ENCODE measurements at places on chromosomes 2 and 18.

GRCh38 chr2:133266926-133267590 lies 301.2 kb downstream of the NCKAP5 start:
- DNase-seq, result no peak

GRCh38 chr18:63905361-63905760 lies 2.4 kb upstream of the SERPINB10 start:
- DNase-seq, result no peak

GRCh38 chr2:72159211-72159993 lies 11.7 kb upstream of the CYP26B1 start:
- DNase-seq, result no peak

- no peak for DNase-seq
These were observed 65.7 kb downstream of the MCFD2 start for GRCh38 chr2:46849721-46850556.

- no peak for DNase-seq
These were observed 126.0 kb downstream of the SP100 start for GRCh38 chr2:230541934-230542380.

DNA sequence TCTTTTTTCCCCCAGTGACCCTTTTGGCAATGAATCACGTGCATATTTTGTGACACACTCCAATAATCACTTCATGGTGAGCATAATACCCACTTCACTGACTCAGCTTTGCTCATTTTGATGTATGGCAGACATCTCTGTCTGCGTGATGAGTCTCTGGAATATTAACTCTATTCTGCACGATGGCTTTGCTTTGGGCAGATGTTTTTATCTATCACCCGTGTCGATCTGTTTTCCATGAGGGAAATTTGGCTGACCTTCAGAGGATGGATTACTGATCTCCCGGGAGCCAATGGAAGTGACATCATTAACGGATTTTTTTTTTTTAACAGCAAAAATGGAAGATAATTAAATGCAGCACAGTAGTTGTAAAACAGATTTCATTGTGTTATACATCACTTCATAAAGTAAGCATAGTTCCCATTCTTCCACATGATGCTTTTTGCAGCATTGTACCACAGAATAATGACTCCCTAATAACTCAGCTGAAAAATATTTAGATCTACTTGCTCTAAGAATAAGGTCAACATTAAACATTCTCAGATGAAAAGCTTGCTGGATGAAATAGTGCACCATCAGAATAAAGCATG lies 29.8 kb downstream of the CDC42EP3 start:
- DNase-seq, result no peak

GRCh38 chr2:38131676-38132075 lies 55.7 kb upstream of the CYP1B1 start:
- no peak for DNase-seq

GRCh38 chr18:25109484-25109883 lies 242.5 kb downstream of the ZNF521 start:
- DNase-seq, result no peak

- no peak for DNase-seq
These were observed 11.4 kb upstream of the UXS1 start for GRCh38 chr2:106205488-106205887.

DNA sequence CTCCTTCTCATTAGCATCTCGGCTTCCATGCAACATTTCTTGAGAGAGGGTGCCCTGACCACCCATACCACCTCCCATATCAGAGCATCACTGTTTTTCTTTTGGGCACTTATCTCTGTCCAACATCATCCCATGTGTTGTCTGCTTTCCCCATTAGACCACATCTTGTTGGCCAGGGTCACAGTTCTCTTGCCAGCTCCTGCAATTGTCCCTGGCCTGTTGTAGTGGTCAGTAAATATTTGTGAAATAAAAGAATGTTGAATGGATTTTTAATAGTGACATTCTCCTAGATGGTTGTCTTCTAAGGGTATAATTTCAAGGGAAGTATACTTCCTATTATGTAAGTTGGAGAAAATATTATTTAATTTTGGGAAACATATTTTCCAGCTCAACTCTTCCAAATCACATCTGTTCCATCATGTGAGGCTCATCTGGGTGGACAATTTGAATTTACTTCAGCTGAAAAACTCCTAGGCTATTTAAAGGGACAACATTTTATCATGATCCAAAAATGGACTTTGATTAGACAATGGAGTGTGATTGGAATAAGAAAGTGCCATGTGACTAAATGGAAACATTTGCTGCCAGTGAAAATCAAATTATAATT lies 83.0 kb downstream of the MOGAT1 start:
- no peak for DNase-seq

GRCh38 chr2:65991381-65992197 lies 443.3 kb upstream of the MEIS1 start:
- no peak for DNase-seq

DNA sequence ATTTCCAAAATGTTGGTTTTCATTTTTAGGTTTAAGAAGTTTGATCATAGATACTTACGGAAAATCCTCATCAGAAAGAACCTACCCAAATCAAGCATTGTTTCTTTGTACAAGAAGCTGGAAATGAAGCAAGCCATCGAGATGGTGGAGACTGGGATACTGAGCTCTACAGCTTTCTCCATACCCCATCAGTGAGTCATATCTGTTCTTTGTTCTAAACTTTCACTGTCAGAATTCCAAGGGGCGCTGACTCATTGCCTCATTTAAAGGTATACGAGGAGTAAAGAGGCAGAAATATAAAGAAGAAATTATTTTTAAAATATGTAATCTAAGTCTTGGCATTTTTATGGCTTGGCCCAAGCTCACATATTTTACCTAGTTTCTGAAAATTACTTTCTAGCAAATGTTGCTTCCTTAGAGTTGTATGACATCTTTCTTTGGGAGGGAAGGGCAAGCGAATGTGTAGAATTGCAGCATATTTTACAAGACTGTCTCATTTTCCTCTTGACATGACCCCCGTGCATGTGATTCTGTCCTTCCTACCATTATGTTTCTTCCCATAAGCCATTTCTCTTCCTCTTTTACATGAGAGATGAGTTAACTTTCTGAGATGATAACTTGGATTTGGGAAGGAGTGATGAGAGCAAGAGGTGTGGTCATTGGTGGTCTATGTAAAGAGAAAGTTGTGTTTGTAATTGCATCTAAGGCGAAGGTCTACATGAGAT lies 41.2 kb downstream of the SLC9A4 start:
- no peak for DNase-seq

DNA sequence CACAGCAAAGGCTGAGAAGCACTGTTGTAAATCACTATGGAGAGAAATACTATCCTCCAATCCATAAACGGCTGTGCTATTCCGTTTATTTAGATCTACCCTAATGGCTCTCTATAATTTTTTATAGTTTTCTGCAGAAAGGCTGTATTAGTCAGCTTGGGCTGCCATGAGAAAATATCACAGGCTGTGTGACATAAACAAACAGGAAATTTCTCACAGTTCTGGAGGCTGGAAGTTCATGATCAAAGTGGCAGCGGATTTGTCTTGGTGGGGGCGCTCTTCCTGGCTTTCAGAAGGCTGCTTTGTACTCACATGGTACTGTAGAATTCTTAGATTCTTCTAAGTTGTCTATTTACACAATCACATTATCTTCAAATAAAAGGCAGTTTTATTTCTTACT lies 44.1 kb downstream of the C1D start:
- DNase-seq, result no peak

- DNase-seq, result no peak
These were observed 551.8 kb upstream of the SOX11 start for GRCh38 chr2:5140347-5140746.

GRCh38 chr2:8761529-8762164 lies 75.8 kb downstream of the KIDINS220 start:
- DNase-seq, result no peak

GRCh38 chr18:10349561-10349960 lies 104.9 kb upstream of the APCDD1 start:
- no peak for DNase-seq

GRCh38 chr2:233350708-233351107 lies 3.6 kb upstream of the DGKD start:
- DNase-seq, result no peak

GRCh38 chr18:35458677-35459441 lies 38.9 kb downstream of the INO80C start:
- DNase-seq, result no peak

DNA sequence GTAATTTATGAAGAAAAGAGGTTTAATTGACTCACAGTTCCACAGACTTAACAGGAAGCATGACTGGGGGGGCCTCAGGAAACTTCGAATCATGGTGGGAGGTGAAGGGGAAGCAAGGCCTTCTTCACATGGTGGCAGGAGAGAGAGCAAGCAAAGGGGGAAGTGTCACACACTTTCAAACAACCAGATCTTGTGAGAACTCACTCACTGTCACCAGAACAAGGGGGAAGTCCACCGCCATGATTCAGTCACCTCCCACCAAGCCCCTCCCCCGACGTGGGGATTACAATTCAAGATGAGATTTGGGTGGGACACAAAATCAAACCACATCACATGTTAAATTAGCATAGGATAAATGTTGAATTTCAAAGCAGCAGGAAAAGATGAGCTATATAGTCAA lies 56.2 kb downstream of the STRADB start:
- no peak for DNase-seq

GRCh38 chr2:142058149-142058548 lies 72.7 kb downstream of the LRP1B start:
- DNase-seq, result no peak

DNA sequence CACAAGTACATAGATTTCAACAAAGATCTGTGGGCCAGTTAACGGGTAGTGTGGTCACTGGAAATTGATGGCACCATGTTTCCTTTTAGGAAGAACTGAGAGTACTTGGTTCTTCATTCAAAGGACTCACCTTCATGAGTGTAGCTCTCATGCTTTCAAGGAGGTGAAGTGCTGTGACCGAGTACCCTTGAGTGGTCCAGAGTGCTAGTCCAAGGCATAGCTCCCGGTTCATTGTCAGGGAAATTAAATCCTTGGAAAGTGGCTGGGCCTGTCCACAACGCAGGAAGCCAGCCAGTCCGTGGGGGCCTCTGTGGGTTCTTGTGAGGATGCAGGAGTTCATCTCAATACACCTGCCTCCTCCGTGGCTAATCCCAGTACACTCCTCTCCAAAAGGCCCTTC lies 295.1 kb downstream of the GALR1 start:
- DNase-seq, result no peak

DNA sequence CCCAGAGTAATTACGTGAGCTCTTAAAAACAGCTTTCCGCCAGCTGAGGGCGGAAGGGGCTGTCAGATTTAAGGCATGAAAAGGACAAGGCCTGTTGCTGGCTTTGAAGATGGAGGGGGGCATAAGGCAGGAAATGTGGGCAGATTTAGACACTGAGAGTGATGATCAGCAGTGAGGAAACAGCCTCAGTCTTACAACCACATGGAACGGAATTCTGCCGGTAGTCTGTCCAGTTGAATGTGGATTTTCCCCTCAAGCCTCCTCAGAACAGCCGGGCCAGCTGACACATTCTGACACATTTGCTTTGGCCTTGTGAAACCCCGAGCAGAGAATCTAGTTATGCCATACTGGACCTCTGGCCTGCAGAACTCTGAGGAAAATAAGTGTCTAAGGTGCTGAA lies 16.6 kb downstream of the POLE4 start:
- no peak for DNase-seq

GRCh38 chr2:105977212-105977611 lies 216.9 kb downstream of the UXS1 start:
- no peak for DNase-seq

GRCh38 chr18:79490626-79491041 lies 94.9 kb downstream of the NFATC1 start:
- no peak for DNase-seq

GRCh38 chr2:171289316-171289715 lies 128.6 kb upstream of the TLK1 start:
- no peak for DNase-seq

DNA sequence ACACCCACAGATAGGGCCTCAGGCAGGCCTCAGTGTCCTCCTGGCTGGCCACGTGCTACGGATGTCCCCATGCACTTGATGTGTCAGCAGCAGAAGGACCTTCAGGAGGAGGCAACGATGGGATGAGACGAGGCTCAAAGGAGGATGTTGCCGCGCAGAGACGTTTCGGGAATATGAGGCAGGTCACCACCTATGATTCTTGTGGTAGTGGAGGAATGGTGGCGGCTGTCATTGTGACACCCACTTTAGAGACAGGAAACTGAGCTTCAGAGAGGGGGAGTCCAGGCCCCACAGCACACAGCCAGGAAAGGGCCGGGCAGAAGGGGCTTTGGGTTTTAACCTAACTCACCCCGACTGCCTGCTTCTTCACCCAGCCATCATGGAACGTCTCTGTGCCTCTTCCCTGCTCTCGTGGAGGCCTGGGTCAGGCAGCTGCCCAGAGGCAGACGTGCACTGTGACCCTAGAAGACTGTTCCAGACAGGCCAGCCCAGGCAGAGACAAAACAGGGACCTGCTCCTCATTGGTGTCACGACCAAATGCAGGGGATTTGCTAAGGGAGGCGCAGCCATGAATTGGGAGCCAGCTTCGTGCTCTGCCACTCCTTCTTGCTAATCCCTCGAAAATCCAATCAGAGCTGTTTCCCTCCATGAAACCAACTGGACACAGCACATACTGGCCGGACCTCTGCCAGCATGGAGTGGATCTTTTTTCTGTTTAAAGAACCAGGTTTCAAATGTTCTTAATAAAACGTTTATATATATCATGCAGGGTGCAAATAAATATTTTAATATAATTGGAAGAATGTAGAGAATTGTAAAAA lies 169.2 kb downstream of the ASB1 start:
- no peak for DNase-seq

DNA sequence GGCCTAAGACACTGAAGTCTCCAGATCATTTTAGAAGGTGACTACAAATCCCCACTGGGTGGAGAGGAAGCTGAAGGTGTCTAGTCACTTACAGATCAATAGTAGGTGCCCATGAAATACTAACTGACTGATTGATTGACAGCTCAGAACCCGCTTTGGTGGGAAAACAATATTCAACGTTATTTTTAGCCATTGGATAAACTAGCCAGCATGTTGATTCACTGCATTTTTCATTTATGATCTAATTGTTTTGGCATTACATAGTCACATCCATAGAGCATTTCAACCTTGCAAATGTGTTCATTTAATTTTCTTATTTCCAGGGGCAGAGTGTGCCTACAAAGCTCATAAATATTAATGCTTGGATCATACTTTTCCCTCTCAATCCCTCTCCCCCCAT lies 162.3 kb downstream of the MREG start:
- DNase-seq, result no peak

DNA sequence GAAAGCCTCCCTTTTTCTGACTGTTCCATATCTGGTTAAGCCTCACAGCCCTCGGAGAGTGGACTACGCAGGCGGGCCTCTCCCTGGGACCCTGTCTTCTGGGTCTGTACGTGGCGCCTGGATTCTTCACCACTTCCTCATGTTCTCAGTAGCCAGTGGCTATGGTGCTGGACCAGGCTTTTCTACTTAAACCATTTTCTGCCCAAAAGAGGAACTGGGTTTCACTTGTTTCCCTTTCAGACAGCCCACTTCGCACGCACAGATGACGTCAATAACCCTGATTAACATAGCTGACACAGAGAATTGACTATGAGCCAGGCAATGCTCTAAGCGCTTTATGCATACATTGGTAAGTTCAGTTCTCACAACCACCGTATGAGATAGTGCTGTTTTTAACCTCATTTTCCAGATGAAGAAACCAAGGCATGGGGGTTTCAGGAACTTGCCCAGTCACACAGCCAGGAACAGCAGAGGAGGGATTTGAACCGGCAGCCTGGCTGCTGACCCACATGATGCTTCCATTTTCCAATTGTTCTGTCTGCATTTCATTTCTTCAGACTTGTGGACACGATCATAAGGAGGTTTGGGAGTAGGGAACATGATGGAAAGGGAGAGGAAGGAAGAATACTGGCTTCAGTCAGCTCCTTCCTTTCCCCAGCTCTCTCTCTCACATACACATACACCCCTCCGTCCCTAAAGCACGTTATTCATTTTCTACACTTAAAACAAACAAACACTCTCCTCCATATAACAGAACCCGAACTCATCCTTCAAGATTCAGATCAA lies 41.7 kb downstream of the MYOM1 start:
- DNase-seq, result no peak
